ENCODE measurements at places on chromosomes 16 and 17.

DNA sequence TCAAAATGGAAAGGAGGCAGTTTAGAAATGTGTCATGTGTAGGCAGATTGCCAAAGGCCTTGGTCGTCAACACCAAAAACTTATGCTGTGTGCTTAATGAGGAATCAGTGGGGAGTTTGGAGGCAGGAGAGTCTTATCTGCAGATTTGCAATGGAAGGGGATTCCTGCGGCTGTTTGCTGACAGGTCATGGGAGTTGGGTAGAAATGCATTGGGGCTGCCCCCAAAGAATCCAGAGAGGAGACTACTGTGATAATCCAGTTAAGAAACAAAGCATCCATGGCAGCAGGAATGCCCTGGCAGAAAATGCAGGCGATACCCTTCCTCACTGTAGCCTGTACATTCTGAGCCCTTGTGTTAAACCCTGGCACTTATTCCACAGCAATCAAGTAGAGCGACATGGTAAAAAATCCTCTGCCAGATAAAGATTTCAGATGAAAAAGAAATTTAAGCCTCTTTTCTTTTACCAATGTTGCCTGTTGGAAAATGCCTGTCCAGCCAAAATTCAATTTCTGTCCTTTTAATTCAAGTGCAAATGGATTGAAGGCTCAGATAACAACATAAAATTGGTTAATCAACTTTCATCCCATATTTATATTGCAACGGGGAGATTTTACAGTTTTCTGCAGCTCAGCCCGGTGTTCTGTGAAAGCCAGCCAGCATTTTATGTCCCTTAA lies 491.0 kb upstream of the CDH5 start:
- DNase-seq = no peak

DNA sequence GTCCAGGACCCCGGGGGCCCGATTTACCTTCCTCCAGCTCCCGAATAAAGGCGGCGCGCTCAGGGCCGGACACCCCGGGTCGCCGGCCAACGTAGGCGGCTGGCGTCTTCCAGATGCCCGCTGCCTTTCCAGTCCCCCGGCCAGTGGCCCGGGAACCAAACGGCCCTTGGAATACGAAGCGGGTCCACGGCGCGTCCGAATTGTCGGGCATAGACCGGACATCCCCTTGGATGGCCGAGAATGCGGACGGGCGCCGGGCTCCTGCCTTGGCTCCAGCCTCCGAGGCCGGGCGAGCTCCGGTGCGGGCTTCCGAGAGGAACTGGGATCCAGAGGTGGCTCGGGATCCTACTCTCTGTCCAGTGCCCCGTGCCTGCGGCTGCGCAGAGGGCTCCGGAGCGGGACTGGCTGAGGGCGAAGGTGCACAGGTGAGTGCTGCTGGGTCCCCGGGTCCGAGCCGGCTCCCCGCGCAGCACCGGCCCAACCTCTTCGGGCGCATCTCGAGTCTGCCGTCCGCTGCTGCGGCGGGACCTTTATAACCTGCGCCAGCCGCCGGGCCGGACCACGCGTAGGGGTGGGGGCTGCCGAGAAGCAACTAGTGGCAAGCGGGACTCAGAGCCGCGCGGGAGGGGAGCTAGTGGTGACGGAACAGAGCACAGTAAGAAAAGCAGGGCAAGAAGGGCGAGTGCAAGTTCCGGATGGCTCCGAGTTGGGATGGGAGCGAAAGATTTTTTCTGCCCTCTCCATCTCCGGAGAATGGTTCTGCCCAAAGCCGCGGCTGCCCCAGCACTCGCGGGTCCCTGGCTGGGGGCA lies at the start of gene HAP1:
Gene HAP1, minus strand, starts transcription at position 505 of the 810 bp plus-strand sequence. Its CDS starts 9 bp downstream, at position 496.
- peak; percentile 76 for DNase-seq

DNA sequence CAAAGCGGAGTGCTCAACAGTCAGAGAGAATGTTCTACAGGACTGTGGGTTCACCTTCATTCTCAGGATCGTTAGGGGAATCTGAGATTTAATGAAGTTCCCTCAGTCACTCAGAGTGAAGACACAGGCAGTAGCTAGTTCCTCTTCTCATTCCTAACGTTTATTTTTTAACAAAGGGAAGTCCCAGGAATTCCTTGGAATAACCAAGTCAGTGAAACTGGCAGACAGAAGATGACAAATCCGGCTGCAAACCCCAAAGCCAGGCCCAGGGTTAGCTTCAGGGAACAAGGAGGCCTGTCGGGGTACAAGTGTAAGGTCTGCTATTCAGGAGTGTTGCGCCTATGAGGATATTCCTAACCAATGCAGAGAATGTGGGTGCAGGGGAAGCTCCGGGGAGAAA lies 42.0 kb downstream of the COTL1 start:
- no peak for DNase-seq

- DNase-seq = no peak
Measured at GRCh38 chr16:49739381-49739780, 116.5 kb downstream of the ZNF423 start.
